ENCODE measurements at places on chromosomes 3 and 15.

DNA sequence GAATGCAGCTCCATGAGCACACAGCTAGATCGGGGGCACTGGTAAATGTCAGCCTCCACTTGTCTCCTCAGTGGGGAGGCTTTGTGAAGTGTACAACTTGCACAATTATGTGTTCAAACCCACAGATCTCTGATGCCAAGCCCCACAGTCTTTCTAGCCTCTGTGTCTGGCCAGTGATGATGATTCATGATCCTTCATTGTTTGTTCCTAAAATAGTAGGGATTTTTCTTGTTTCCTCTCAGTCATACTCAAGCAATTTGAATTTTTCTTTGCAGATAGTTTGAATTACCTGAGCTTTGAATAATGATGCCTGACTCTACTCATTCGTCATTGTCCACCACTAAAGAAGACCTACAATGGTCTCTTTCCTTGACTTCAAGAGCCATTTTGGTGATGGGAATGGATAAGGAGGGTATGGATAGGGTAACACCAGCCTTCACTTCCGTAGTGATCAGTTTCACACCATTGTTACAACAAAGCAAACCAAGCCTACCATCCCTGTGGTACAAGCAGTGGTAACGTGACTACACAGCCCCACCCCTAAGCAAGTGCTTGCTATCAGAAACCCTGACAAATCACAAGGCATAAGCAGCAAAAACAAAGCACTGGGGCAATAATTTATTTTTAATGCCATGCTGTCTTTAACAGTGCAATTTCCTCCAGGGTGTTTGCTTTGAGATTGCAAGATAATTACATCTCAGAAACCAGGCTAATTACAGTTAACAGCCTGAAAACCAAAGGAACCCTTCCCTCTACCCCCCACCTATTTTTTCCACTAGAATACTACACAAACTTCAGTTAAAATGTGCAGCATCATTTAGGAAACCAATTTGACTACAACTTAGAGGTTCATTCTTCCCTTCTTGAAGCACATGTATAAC is 114.1 kb upstream of the PPP2R3A start:
- H3K4me1 ChIP-seq, result no peaks in the 10 kb centered on the region
- H3K27ac ChIP-seq, result no peak overlapping the region
- peaks cover under 1% of the 10 kb centered on the region for H3K27me3 ChIP-seq
- DNase-seq, result no peak
- no peaks in the 10 kb centered on the region for H3K36me3 ChIP-seq

GRCh38 chr15:83284559-83285283 is at the start of gene BNC1:
Gene BNC1, minus strand, starts transcription at chr15:83284664. Its CDS starts 36 bp downstream, at chr15:83284628.
- DNase-seq, result peak; percentile 58
- H3K4me3 ChIP-seq, result peak within 1 kb of the TSS; percentile 65
- H3K27me3 ChIP-seq, result peaks cover 73% of the 10 kb centered on the region

- no peak overlapping the region for H3K4me3 ChIP-seq
- no peak for DNase-seq
- no peaks in the 10 kb centered on the region for H3K4me1 ChIP-seq
- no peak overlapping the region for H3K27ac ChIP-seq
Observed at GRCh38 chr15:37034392-37034791, 66.0 kb downstream of the MEIS2 start.

- no peaks in the 10 kb centered on the region for H3K4me1 ChIP-seq
- H3K4me3 ChIP-seq, result no peak overlapping the region
- H3K27ac ChIP-seq, result no peak overlapping the region
- H3K36me3 ChIP-seq, result no peaks in the 10 kb centered on the region
- no peak for DNase-seq
Observed at GRCh38 chr3:127276396-127276795, 11.4 kb downstream of the PRR20G start.

DNA sequence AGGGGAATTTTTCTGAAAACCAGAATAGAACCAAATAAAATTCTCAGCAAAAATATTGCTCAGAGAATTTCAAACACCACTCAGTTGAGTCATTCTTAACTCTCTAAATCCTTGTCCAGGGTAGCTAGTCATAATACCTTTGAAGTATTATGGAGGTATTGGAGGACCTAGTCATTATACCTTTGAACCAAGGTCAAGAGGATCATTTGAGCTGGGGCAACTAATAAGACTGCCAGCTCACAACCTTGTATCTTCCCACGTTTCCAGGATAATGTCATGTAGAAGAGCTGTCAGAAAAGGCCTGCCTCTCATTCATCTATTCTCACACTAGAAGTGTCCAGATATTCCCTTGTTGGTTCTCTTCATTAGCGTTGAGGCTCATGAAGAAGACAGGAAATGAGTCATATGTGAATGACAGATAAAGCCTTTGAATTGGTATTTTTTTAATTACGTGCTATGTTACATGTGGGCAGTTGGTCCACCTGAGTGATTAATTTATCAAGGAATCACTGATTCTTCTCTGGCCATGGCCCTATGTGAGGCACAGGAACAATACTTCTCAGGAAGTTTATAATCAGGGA is 48.3 kb downstream of the TOPAZ1 start:
- H3K27me3 ChIP-seq, result peaks cover 1% of the 10 kb centered on the region
- H3K4me1 ChIP-seq, result no peaks in the 10 kb centered on the region
- no peak overlapping the region for H3K4me3 ChIP-seq

GRCh38 chr3:179113903-179114302 is 34.3 kb upstream of the PIK3CA start:
- no peaks in the 10 kb centered on the region for H3K36me3 ChIP-seq
- H3K27ac ChIP-seq, result no peak overlapping the region
- no peak for DNase-seq
- H3K27me3 ChIP-seq, result peaks cover 21% of the 10 kb centered on the region
- no peaks in the 10 kb centered on the region for H3K4me1 ChIP-seq

Measured in activated CD4-positive, alpha-beta T cell treated with anti-CD3 and anti-CD28 coated beads, Interleukin-2, amount 10 ng/mL, durations not matched to agents 24 days and 14 days (primary cell).